HuH-7 (cell line): ENCODE measurements at places on chromosomes 12 and 14.

DNA sequence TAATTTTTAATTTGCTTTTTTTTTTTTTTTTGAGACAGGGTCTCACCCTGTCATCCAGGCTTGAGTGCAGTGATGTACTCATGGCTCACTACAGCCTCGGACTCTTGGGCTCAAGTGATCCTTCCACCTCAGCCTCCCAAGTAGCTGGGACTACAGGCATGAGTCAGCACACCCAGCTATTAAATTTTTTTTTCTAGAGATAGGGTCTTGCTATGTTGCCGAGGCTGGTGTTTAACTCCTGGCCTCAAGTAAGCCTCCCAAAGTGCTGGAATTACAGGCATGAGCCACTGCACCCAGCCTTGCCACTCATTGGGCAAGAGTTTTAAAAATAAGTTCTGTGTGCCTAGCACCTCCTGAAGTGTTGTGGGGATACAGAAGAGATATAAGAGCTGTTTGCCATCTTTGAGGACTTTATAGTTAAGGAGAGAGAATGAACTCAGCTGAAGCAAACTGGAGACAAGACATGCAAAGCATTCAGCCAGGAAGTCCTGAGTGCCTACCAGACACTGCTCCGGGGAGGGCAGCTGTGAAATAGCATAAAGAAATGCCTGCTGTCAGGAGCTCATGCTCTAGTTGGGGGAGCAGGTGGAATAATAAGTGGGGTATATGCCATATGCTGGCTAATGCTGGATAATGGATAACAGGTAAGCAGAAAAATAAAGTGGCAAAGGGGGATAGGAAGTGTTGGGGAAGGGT lies 15.0 kb upstream of the EMP1 start:
- no peak for DNase-seq

DNA sequence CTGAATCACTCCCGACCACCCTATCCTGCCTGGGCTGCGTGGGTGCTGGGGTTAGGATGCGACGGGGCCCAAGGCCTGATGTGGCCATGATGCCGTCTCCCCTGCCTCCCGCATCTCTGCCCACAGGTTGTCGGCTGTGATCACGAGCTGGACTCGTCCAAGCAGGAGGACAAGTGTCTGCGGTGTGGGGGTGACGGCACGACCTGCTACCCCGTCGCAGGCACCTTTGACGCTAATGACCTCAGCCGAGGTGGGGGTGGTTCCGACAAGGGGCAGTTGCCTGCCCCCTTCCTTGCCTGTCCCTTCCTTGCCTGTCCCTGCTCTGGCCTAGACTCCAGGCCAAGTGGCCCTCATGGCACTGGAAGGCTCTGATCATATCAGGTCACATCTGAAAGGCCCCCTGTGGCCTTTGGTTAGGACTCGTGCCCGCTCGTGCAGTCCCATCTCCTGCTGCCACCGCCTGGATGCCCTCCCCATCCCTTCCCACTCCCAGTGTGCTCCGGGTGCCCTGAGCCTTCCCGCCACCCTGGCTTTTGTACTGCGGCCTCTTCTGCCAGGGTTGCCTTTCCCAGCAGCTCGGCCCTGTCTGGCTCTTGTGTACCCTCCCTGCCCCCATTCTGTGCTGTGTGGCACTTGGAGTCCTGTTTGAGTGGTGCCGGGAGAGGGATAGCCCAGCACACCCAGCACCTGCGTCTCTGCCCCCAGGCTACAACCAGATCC lies 13.6 kb downstream of the PAPLN start:
- no peak for DNase-seq

DNA sequence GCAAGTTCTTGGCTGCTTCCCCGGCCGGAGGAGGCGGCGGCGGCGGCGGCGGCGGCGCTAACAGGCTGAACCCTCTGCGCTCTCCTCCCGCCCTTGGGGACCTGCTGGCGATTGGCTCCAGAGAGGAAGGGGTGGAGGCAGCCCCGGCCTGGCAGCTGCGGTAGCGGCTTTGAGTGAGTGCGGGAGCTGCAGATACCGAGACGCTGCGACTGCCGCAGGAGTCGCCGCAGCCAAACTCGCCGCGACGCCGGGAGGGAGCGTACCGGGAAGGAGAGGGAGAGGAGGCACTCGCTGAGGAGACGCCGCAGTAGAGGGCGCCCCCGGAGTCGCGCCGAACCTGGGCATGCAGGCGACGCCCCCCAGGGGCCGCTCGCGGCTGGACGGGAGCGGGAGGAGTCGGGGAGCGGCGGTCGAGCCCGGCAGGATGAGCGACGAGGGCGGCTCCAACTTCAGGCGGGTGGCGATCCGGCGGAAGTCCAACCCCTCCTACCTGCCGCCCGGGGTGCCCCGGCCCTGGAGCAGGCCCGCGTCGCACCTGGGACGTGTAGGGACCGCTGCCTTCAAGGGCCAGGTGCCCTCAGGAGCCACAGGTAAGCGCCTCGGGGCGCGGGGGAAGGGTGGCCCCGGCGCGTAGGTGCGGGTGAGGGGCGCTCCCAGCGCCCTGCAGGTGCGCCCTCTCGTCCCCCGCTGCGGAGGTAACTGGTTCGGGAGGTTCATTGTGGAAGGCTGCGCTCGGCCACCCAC lies at the start of gene FGD4:
FGD4 (plus strand) TSS at position 189 of the 744 bp plus-strand sequence.
- DNase-seq = peak; percentile 94

DNA sequence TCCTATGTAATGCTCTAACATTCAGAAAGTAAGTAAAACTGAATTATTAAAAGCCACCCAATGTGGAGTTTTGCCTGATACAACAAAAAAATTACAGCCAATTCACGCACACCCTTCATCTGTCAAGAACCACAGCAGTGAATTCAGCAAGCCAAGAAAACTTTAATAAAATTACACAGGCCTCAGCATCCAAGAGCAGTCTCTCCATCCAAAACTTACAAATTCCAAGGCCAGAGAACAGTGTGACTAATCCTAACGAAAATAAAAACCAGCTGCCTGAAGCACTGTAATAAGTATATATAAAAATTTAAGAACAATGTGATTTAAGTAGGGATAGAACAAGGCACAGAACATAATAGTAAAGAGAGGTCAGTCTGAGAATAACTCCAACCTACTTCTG lies 54.2 kb downstream of the SIX6 start:
- no peak for DNase-seq

DNA sequence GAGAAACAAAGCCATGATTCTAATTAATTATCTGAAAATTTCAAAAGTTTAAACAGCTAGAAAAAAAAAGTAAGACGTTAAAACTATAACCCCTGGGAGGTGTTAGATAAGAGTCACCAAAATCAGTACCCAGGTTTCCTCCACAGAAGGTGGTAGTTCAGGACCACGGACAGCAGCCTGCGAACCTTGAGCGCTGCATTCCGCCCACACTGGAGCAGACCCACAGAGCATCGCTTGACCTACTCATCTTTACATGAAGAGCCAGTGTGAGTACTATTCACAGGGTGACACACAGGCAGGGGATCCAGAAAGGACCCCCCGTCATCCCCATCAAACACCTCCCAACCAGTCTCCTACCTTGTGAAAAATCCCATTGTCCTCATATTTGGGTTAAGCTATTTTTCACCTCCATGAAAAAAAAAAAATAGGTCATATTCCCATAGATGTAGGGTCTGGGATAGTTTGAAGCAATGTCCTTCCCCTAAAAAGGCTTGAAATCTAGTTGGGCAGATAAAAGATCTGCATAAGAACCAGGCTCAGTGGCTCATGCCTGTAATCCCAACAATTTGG lies 8.8 kb upstream of the CHGA start:
- DNase-seq = peak; percentile 55

DNA sequence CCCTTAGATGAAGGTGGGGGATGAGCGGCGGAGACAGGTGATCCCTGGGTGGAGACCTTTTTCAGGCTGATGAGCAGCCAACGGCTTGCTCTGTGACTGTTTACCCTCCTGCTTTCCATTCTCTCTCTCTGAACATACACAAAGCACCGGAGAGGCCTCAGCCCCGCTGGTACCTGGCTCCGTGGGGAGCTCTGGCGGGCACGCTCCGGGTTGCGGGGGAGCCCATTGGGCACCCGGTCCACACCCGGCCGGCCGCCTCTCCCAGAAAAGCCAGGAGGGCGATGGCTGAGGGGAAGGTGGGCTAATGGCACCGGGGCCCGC lies 545 bp downstream of the SMARCC2 start:
- peak; percentile 21 for DNase-seq

DNA sequence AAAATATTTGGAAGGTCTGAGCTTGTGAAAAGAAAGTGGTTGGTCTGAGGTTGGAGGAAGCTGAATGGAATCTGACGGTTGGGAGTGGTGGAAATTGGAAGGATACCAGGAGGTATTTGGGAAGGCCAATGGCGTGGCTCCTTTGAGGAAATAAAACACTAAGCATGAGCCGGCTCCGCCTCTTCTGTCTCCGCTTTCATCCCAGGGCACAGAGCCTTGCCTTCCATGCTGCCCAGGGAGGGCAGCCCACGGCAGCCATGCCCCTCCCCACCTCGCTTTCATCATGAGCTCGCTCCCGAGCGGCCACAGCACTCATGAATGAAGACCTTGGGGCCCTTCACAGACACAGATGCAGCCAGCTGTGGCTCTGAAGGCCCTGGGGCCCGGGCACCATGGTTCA lies 36.2 kb downstream of the HSP90AA1 start:
- no peak for DNase-seq

- no peak for DNase-seq
Observed at GRCh38 chr14:100524233-100524932, 62.8 kb downstream of the BEGAIN start.

DNA sequence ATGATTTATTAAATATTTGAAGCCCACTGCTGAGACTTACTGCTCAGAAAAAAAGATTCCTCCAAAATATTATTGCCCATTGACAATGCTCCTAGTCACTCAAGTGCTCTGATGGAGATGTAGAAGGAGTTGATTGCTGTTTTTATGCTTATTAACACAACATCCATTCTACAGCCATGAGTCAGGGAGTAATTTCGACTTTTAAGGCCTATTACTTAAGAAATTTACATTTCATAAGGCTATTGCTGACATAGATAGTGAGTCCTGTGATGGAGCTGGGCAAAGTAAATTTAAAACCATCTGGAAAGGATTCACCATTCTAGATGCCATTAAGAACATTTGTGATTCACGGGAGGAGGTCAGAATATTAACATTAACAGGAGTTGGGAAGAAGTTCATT lies 5.2 kb downstream of the KCNJ8 start:
- DNase-seq = no peak

- no peak for DNase-seq
Observed at GRCh38 chr12:32063796-32064195, 42.9 kb upstream of the BICD1 start.

DNA sequence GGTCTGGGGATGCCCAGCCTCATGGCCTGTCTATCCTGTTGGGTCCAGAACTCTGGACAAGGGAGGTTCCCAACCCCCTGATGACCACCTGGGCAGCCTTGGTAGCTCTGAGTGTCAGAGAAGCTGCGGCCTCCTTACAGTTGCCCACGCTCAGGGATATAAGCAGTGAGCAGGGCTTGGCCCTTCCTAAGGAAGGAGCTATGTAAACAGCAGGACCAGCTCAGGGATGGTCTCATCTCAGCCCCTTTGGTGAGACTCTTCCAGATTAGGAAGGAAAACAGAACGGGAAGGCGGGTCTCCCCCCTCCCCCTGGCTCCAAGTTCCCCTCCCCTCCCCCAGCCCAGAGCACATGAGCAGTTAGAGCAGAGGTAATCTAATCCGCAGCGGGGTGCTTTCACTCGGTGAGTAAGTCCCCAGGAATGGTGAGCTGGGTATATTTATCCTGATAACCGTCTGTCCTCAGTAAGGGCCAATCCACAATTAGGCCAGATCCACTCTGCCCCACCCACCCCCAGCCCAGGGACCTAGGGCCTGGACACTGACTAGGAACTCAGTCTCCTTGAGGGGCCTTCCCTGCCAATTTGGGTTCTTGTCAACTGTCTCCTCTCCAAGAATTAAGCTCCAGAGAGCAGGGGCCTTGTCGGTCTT lies 29.5 kb upstream of the RPLP0 start:
- DNase-seq = no peak

- peak; percentile 26 for DNase-seq
Observed at GRCh38 chr14:72894623-72895378, 900 bp upstream of the DPF3 start.
